ENCODE measurements at places on chromosomes 16 and 17.

- no peak for DNase-seq
These were observed 40.7 kb upstream of the SLC38A10 start for GRCh38 chr17:81335773-81336157.

GRCh38 chr16:9114842-9115241 lies 23.4 kb downstream of the HAPSTR1 start:
- no peak for DNase-seq

DNA sequence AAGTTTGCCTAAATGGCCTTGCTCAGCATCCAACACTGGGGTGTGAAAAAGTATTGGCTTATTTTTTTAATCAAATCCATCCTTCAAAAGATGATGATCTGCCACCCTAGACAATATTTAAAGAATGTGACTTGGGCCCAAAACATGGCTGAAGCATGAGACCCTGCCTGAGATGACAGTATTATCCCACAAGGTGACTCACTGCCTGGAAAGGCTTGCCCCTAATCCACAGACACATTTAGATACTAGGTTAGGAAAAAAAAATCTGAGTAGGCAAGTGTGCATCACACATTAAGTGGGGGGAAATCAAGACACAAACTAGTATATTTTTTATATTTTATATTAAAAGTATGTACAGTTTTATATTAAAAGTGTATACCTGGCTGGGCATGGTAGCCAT lies 38.4 kb downstream of the TOM1L2 start:
- no peak for DNase-seq

- no peak for DNase-seq
These were observed 13.1 kb downstream of the TBC1D24 start for GRCh38 chr16:2487903-2488531.

GRCh38 chr16:55911616-55912015 lies 36.4 kb upstream of the CES5A start:
- no peak for DNase-seq
